Stimulated activated CD8-positive, alpha-beta memory T cell treated with anti-CD3 and anti-CD28 coated beads, Interleukin-7, amount 100 ng/mL, for 1 hour (primary cell): ENCODE measurements at places on chromosomes 2 and 18.
A peak's percentile ranks its signal among the peaks of the same experiment; 100 is the strongest.

GRCh38 chr18:3742541-3742940 is 292.6 kb downstream of the TGIF1 start:
- no peak for DNase-seq

GRCh38 chr18:75554644-75555185 is 127.2 kb upstream of the SMIM21 start:
- DNase-seq, result no peak

DNA sequence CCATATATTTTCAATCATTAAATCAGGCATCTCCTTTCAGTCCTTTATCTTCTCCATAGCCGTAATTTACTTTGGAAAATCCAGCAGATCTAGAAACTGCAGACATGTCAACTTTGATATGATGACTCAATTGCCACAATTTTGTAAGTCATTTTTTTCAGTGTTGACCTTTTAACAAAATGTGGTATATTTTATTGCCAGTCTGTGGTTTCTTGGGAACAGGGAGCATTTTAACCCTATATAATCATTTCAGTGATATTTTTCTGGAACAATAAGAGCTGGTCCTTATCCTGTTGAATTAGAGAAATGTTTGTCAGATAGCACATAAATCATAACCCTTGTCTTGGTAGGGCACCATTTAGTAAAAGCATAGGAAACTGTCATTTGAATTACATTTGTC is 90.9 kb upstream of the UBXN4 start:
- no peak for DNase-seq

- no peak for DNase-seq
These were observed 251.7 kb downstream of the LRRTM4 start for GRCh38 chr2:77270433-77270832.

DNA sequence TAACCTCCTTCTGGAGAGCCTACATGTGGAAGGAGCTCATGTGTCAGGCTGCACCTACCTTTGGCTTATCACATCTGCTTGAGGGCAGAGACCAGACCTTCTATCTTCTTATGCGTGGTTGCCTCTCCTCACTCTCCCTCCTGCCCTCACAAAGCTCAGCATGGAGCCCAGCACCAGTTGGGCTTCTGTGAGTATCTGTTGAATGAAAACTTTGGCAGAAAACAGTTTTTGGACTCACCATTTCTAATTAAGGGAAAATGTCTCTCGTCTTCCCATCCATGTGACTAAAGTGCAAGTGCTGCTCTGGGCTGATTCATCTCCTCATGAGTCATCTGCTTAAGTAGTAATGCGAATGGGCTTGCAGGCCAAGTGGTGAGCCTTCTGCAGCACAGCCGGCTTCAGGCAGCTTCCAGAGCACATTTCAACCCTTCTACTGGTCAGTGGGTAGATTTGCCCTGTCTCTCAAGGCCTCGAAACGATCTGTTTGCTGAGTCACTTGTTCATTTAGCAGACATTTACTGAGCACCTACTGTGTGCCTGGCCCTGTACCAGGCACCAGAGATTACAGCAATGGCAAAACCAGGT is 102.6 kb downstream of the VSNL1 start:
- no peak for DNase-seq

GRCh38 chr2:180679693-180680092 is 300.7 kb upstream of the UBE2E3 start:
- no peak for DNase-seq

- DNase-seq, result no peak
These were observed 3.7 kb downstream of the SEMA4C start for GRCh38 chr2:96866149-96866548.

- no peak for DNase-seq
These were observed 27.2 kb downstream of the EDAR start for GRCh38 chr2:108961796-108962195.

GRCh38 chr18:40738321-40738880 is 1216.6 kb upstream of the PIK3C3 start:
- DNase-seq, result no peak

GRCh38 chr2:152454960-152455359 is 120.0 kb downstream of the FMNL2 start:
- no peak for DNase-seq

DNA sequence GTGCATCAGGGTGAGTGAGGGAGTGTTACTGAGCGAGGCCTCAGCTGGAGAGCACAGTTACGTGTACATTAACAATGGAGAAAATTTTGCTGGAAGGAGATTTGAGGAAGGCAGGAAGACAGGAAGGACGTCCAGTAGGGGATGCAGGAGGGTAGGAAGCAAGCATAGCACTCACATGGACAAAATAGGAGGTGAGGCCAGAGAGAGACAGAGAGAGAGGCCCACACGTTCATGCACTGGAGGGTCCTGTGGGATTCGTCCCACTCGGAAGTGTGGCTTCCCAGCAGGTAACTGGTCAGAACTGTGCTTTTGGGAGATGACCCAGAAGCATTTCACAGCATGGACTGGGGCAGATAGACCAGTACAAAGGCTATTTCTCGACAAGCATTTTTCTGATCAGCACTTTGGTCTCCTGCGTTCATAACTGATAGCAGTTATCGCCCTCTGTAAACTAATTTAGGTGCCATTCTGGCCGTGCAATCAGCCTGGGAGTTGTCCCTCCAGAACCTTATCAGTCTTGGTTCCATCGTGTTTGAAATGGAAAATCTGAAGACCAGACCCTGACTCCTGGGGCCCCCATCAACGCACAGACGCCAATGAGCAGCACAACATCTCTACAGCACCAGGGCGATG is 5.7 kb downstream of the LCT start:
- DNase-seq, result no peak

GRCh38 chr2:174039551-174040416 is 74.6 kb upstream of the SP3 start:
- DNase-seq, result peak; percentile 64
